ENCODE measurements at places on chromosomes 7 and 10.

DNA sequence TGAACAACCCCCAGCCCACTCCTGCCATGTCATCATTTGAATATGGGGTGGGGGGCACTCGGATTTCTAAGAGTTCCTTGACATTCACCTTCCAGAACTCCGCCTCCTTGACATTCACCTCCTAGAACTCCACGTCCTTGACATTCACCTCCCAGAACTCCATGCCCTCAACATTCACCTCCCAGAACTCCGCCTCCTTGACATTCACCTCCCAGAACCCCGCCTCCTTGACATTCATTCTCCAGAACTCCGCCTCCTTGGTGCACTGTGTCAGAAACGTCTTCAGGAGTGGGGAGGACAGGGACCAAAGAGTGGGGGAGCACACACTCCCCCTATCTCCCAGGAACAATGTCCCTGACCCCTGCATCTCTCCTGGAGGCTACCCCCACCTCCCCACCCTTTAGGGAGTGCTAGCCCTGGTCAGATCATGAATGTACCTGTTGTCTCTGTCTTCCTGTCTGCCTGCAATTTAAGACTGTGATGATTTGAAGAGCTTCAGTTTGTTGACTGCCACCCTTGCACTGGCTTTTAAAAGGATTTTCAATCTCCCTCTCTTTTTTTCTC, 110.1 kb downstream of the NPTX2 start:
- no peak for DNase-seq

DNA sequence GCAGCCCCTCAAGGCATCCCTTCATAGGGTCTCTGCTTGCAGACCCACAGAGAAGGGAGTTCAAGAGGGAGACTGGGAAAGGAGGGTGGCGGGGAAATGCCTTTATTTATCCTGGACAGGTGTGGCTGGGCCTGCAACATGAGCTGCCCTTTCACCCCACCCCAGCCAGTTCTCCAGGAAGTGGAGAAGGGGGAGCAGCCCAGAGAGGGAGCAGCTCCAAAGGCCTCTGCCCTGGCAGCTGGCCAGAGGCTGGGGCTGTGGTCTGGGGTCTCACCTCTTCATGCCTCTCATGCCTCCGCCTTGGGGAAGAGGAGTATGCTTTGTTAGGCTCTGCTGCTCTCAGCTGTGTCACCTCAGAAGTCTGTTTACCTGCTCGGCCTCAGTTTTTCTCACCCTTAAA, 3.1 kb downstream of the LDB3 start:
- DNase-seq, result no peak

DNA sequence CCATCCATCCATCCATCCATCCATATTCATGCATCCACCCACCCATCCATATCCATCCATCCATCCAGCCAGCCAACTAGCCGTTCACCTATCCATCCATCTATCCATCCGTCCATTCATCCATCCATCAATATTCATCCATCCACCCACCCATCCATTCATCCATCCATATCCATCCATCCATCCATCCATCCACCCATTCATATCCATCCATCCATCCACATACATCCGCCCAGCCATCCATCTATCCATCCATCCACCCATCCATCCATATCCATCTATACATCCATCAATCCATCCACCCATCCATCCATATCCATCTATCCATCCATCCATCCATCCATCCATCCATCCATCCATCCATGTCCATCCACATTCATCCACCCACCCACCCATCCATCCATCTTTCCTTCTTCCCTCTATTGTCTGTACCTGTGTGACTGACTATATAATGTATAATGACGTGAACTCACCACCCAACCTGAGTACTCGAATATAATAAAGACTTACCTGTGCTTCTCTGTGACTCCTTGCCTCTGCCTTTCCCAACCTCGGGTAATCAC, 2.5 kb downstream of the INMT start:
- DNase-seq, result no peak

- no peak for DNase-seq
These were observed 7.8 kb downstream of the FBXW4 start for GRCh38 chr10:101687071-101687658.

GRCh38 chr10:13877154-13877909, 290.6 kb downstream of the PRPF18 start:
- no peak for DNase-seq

Measured in T-helper 22 cell (primary cell).